ENCODE measurements at places on chromosomes 5 and 9.

DNA sequence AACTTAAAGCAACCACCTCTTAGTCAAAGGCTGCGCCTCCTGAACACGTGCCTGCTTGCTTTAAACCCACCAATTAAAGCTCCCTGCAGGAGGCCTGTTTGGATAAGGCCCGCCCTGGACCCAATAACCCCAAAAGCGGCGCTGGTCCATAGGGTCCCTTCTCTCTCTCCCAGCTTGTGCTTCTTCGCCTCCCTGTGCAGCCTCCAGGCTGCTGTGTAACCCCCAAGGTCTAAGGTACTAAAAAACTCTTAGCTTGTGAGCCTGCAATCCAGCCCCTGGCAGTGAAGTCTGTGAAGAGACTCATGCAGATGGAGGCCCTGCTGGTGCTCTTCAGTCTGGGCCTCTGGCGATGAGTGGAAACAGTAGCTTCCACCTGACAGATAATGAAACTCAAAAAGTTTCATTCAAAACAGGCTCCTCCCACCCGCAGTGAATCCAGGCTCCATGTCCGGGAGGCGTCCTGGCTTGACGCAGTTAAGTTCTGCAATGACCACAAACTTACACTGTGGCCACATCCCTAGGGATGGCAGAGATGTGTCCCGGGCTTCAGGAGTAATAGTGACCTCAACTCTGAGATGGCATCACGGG lies 97.3 kb downstream of the PRRT1B start:
- peak; percentile 32 for DNase-seq

GRCh38 chr5:43619380-43619779 lies 16.4 kb downstream of the NNT start:
- DNase-seq: no peak

DNA sequence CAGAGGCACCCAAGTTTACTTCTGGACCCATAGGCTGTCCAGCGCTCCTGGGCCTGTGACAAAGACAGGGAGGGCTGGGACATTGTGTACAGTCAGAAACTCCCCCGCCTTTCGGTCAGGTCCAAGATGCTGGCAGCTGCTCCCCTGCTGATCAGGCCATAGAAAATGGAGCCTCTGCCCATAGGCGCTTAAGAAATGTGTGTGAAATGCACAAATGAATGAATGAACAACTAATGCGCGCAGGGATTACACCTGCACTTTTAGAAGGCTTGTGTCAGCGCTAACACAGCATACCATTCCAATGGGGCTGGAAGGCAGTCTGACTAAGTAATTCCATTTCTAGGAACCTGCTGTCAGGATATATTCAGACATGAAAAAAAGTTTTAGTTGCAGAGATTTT lies 16.3 kb downstream of the PTPN3 start:
- no peak for DNase-seq

- DNase-seq: no peak
Observed at GRCh38 chr9:89477811-89478630, 19.9 kb downstream of the SEMA4D start.

DNA sequence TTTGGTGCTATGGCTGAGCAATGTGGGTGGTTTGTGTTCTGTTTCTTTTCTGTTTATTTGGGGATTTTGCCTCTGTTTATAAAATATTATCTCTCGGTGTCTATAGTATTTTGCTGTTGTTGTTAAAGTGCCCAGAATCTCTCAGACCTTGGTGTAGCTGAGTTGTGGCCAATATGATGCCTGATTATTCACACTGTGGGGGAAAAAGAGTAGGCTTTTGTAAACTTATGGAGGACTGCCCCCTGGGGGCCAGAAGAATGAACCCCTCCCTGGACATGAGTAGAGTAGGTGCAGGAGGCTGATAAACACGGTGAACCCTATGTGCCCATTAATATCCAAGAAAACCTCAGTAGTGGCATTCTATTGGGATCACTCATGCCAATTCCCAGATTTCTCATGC lies 49.0 kb upstream of the DPYSL3 start:
- DNase-seq: no peak

DNA sequence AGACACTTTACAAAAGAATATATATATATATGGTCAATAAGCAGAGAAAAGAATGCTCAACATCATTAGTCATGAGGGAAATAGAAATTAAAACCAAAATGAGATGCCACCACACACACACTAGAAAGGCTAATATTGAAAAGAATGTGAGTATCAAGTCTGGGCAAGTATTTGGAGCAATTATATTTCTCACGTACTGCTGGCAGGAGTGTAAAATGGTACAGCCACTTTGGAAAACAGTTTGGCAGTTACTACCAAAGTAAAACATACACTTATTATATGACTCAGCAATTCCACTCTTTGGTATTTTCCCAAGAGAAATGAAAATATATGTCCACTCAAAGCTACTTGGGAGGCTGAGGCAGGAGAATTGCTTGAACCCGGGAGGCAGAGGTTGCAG lies 29.8 kb downstream of the NEUROG1 start:
- no peak for DNase-seq

GRCh38 chr5:146622391-146622790 lies 106.4 kb upstream of the GPR151 start:
- no peak for DNase-seq

DNA sequence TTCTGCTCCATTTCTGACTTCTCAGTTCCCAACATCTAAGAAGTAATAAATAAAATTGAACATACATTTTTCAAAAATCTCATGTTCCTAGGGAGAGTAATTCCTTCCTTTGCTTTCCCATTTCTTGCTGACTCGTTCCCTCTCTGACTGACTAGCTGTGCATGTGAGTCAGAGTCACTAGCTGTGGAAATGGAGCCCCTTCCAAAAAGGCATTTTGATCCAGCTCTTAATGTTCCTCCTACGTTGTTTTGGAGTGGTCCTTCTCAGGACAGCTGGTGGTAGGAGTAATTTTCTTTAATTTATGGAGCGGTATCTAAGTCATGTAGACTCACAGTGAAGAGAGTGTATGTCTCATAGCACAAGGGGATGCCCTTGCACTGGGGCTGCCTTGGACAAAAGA lies 460.2 kb downstream of the GADD45G start:
- no peak for DNase-seq

GRCh38 chr9:19927560-19927959 lies 138.7 kb upstream of the SLC24A2 start:
- no peak for DNase-seq

DNA sequence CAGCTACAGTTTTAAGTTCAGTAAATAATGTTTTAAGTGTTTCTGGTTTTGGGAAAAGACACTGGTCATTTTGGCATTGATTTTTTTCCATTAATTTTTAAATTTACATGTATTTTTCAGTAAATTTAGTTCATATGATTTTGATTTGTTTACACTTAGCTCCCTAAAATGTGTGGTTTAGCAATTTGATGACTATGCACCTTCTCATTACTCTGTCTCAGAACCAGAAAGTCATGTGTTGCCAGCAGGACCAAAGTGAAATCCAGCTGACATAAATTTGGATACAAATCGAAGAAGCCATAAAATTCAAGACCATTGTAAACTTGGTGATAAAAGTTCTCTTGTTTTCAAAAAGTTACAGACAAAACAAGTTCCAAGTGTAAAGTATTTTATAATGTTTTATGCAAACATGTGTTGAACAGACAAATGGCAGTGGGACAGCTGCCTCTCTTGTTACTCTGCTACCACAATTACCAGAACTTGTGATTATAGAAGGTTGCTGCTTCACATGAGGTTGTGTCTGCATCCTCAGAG lies 354.8 kb downstream of the NR2F1-AS1 start:
- no peak for DNase-seq

DNA sequence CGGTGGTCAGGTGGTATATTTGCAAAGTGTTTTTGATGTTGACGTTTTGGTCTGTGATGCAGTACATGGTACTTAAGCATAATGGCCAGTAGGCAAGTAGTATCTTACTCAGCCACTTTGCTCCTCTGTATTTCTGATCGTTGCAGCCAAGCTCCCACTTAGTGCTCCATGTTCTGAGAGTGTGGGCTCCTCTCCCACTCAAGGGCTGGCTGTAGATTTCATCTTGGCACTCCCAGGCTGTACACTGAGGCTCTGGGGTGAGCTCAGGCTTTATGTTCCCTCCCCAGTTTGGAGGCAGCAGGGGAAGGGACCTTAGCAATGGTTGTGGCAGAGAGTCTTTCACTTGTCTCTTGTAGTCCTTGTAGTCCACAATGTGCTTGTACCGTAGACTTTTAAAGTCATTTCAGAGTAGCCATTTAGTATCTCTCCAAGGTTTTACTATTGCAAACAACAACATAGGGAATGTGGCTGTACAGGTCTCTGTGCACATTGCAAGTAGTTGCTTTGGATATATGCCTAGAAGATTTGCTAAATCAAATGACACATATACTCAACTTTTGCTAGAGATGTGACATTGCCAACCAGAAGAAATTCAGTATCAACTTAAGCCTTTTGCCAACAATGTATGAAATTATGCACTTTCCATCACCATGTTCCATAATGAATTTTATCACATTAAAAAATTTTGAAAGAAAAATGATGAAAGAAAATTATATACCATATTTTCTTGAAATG lies 304.3 kb upstream of the CTNND2 start:
- DNase-seq: no peak

DNA sequence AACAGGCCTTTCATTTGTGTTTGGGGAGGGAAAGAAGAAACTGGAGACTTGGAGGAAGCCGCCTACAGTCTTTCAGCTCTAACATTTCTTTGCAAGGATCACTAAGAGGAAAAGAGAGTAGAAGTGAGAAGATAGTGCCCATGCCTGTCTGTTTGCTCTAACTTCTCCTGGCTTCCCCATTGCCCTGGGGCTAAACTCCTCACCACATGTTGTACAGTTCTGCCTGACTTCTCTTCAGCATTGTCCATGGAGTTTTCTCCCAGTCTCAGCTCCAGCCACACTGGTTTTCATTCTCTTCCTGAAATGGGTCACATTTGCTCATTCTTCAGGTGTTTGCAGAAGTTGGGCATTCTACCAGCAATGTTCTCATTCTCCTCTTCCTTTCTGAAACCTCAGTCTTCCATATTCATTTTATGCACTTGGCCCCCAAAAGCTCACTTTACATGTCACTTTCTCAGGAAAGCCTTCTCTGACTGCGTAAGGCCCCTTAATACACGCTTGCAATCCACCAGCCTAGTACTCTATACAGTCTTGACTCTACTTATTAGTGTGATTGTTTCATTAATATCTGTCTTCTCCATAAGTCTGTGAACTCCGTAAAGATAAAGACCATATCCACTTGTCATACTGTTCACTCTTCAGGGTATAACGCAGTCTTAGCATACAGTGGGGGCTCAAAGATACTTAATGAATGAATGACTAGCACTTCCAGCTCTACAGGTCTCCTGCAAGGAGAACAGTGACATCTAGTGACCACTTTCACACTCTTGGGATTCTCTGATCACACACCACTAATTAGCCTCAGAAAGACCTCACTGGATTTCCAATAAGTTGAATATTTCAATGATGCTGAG lies 40.2 kb upstream of the TRIM32 start:
- no peak for DNase-seq

- no peak for DNase-seq
Observed at GRCh38 chr9:69757996-69758675, 1.7 kb downstream of the PTAR1 start.

DNA sequence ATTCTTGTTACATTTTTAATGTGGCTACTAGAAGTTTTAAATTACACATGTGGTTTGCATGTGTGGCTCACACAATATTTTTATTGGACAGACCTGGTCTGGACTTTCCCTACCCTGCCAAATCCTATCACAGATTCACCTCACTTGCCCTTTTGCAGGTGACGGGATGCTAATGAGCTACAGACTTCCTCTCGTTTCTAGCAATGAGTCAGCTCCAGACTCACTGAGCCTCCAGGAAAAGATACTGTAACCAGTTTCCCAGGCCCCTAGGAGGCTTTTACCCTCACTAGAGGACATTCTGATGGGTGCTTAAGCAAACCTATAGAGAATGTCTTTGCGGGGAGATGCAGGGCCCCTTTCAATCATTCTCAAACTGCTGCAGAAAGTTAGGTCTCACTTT lies 135.4 kb downstream of the WDR41 start:
- no peak for DNase-seq

DNA sequence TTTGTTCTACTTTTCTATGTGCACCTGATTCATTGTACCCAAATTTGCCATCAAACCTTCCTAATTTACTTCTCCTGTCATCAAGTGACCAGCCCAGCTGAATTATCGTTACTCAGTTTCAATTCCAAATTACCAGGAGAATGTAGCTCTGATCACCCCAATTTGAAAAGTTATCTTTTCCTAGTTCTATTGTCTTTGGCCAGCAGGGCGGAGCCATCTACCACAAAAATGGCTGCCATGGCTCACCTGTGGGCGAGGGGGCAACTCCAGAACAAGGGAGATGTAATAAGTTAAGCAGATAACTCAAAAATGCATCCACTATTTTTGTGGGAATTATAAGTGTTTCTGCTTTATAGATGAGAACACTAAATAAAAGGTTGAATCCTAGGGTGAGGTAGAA lies 133.8 kb upstream of the MOCS2 start:
- DNase-seq: no peak

DNA sequence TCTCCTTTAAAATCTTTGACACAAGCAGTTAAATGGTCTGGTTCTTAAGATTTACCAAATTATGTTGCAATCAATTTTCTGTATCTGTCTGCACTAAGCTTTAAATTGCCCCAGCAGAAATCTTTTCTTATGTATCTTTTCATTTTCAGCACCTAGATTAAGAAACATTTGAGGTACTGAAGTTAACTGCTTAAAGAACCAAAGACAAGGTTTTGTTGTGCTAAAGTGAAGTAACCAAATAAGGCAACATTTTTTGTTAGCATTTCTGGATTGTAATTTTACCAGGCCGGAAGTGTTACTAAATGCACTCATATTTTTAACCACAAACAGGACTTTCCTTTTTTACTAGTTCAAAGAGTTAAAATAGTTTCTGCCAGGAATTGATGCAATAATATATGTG lies 24.1 kb upstream of the MTAP start:
- no peak for DNase-seq

DNA sequence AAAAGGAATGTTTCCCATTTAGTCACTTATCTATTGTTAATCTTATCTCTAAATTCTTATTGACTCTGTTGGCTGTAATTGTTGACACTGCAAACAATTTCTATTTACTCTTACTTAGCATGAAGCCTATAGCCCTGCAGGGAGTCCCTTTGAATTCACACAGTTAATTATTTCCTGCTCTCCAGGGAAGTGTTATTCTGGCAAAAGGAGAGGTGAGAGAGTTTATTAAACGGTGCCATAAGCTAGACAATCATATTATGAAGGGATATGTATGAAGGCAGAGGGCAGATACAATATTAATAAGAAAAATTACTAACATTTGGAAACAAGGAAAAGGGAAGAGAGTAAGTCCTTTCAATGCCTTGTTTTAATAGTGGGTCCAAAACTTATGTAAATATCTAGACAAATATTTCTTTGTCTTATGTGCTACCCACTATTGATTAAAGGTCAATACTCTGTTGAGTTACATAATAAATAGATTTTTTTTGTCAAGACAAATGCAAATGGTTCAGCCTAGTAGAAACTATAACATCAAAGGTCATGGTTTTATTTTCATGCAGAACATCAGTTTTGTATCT lies 107.1 kb downstream of the CDH18 start:
- no peak for DNase-seq

Data from stimulated activated CD4-positive, alpha-beta T cell treated with anti-CD3 and anti-CD28 coated beads, Interleukin-1b, Interleukin-23, amount 100 ng/mL, for 24 hours (primary cell).